ENCODE measurements at places on chromosomes 3 and 15.

GRCh38 chr15:93033434-93034045 is 55.5 kb downstream of the RGMA start:
- no peak for DNase-seq

DNA sequence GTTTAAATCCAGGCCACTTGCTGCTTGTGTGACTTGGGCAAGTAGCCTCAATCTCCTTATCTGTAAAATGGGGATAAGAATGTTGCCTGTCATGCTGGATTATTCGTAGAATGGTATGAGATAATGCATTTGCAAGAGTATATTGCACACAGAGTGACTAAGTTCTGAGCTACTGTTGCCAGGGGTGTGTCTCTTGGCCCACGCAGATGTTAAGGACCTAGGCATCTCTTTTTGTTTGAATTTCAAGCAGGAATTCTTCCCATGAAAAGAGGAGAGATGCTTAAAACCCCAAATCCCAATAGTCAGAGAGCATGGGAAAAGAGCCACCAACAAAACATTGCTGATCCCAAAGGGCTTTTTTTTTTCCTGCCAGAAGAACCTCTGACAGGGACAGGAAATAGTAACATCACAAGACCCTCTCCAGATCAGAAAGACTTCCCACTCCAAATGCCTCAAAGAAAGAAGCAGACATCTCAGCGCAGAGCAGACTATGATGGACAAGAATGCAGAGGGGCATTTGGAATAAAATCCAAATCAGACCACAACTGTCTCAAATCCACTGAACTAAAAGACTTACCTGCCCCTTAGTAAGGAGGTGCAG is 90.5 kb downstream of the MRPL46 start:
- no peak for DNase-seq

GRCh38 chr15:51368751-51369450 is 27.4 kb downstream of the GLDN start:
- no peak for DNase-seq

DNA sequence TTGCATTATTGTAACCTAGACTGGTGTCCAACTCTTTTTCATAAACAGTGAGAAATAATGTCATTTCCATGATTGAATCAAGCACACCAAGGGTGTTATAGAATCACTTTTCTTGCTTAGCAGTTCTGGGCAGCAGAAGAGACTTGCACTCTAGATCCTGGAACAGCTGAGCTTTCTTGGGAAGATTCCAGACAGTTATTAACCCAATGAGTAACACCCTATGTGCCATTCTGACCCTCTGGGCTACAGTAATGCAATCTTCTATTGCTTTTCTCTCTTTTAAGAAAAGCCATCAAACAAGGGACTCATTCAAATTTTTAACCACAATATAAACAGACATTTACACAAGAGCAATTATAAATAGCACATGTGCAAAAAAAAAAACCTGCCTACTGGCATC is 39.3 kb upstream of the USP3 start:
- no peak for DNase-seq

- DNase-seq, result no peak
Measured at GRCh38 chr3:50100956-50101845, 12.5 kb downstream of the RBM5 start.

DNA sequence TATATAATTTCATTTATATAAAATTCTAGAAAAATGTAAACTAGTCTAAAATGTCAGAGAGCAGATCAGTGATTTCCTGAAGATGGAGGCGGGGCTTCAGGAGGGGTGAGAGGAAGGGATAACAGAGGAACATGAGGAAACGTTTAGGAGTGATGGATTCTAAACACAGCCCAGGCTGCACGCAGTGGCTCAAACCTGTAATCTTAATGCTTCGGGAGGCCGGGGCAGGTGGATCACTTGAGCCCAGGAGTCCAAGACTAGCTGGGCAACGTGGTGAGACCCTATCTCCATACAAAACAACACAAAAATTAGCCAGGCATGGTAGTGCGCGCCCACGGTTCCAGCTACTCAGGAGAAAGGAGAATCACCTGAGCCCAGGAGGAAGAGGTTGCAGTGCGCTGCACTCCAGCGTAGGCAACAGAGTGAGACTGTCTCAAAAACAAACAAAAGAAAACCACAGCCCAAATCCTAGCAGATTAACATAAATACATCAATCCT is 18.0 kb upstream of the IQCF1 start:
- DNase-seq, result no peak

- DNase-seq, result no peak
Measured at GRCh38 chr3:172194702-172195406, 155.5 kb downstream of the FNDC3B start.

- DNase-seq, result no peak
Measured at GRCh38 chr3:165768680-165769079, 68.5 kb downstream of the BCHE start.

DNA sequence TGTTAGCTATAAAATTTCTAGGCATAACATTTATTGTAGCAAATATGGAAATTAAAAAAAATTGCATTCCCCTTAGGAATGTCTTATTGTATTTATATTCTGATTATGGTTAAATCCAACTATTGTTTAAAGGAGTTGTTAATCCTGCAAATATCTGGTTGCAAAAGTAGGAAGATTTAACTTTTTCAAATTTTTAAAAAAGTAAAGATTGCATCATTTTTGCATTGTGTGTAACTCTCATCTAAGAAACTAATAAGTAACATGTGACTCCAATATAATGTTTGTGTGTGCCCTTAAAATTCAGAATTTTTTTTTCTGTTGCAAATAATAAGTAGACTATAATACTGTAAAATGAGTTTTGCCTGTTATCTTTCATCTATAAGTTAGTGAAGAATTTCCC is 204.1 kb upstream of the DPH6 start:
- no peak for DNase-seq

- DNase-seq, result peak; percentile 57
Measured at GRCh38 chr3:93973131-93974126, at the start of gene PROS1. Gene PROS1, minus strand, starts transcription at chr3:93973896. Its CDS starts 147 bp downstream, at chr3:93973749.

DNA sequence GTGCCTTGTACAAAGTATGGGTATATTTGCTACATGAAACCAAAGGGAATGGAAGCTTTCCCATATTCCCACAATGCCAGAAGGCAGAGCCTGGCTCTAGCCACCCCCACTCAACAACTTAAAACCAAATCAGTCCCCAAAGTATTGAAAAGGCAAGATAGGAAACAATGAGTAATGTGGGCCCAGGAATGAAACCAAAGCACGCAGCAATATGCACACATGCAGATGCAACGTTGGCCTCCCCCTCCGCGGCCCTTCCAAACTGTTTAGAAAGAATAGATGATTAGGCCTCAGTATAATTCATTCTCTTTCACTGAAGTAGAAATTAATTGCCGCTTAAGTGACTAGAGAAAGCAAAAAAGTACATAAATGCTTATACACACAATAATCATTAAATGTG is 59.1 kb downstream of the THRB start:
- DNase-seq, result no peak

DNA sequence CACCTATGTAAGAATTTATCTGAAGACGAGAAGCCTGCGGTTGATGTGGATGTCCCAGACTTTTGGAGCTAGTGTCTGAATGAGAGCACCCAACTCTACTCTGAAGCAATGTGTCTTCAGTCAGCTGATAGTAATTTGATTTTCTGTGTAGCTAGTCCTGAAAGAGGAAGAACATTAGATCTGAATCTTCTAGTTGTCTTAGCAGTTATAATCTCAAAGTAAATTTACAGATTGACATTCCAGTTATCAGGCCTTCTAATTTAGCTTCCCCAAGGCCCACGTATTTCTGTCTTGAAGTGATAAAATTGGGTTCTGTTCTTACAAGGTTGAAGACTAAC is 1.5 kb downstream of the TCAIM start:
- DNase-seq, result no peak

GRCh38 chr3:138340511-138340910 is 7.9 kb upstream of the MRAS start:
- DNase-seq, result no peak

GRCh38 chr3:77536038-77536775 is 496.3 kb downstream of the ROBO2 start:
- DNase-seq, result no peak

GRCh38 chr15:57082054-57082728 is 163.7 kb downstream of the TCF12 start:
- no peak for DNase-seq

GRCh38 chr15:82309802-82310201 is 39.5 kb downstream of the GOLGA6L10 start:
- no peak for DNase-seq

- DNase-seq, result no peak
Measured at GRCh38 chr3:187186801-187187421, 10.4 kb upstream of the RTP1 start.

DNA sequence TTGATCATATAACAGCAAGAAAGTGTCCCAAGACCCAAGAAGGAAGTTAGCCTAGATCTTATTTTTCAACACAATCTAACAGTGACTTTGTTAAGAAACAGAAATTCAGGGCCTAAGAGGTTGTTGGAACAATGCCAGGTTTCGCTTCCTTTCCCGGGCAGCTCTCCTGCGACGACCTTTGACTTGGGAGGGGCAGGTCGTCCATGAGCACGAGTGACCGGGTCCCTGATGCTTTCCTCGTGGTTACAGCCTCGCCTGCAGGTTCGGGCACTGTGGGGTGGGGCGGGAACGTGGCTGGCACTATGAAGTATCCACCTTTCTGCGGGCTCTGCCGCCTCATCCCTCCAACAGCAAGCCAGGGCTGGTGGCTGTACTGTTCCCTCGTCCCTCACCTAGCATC is 90.1 kb upstream of the RGMA start:
- no peak for DNase-seq

GRCh38 chr3:46096781-46097180 is 69.5 kb upstream of the XCR1 start:
- DNase-seq, result no peak

- DNase-seq, result no peak
Measured at GRCh38 chr15:46304321-46304720, 669.5 kb downstream of the SQOR start.

DNA sequence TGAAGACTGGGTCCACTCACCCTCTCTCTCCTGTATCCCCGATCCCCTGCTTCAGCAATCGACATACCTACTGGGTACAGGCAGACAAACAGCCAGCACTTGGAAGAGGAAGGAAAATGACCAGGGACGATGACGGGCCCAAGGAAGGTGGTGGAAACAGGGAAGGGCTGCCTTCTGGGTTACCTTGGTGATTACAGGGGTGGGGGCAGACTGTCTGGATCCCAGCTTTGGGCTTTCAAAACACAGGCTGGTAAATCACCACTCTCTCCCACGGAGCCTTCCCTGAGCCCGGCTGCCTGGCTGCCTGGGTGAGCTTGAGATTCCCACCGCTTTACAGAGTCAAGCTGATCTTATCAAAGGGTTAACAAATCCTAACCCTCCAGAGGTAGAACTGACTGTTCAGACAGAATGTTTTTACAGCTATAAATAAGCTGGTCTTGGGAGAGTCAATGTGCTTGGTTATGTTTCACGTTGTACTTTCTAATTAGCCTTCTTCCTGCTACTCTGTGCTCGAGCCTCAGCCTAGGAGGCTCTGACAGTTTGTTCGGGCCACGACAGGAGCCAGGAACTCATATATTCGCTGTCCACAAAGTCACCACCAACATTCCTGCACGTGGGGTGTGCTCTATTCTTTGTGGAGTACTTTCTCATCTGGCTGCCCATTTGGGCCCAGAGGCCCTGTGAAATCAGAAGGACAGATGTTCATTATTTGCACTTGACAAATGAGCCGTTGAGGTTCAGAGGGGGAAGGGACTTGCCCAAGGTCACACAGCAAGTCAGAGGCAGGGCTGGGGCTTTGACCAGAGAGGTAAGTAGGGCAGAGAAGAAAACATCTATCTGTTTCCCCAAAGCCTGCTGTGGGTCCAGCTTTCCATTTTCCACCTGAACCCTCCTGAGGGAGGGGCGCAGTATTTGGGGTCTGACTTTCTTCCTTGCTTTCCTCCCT is 63.5 kb downstream of the FEM1B start:
- no peak for DNase-seq

DNA sequence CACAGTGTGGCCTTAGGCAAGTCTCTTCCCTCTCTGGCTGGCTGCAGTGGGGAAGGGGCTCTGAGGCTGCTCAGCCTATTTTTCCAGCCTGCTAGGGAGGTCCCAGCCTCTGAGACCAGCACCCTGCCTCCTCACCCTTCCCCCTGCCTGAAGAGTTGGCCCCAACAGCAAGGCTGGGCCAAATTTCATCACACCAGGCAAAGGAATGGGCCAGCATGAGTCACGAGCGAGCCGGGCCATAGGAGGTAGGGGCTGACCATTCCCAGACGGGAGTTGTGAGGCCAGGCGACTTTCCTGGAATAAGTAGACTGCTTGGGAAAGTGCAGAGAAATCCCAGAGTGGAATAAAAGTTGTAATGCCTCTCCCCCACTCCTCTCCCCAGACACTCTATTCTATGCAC is 5.7 kb upstream of the FBLN2 start:
- DNase-seq, result no peak

GRCh38 chr3:164608554-164609276 is 469.6 kb downstream of the SI start:
- DNase-seq, result no peak

- no peak for DNase-seq
Measured at GRCh38 chr3:36820083-36820482, 55.7 kb upstream of the DCLK3 start.

- DNase-seq, result no peak
Measured at GRCh38 chr15:36638671-36639070, 59.2 kb downstream of the CDIN1 start.

- no peak for DNase-seq
Measured at GRCh38 chr3:16109929-16110328, 64.6 kb upstream of the GALNT15 start.

DNA sequence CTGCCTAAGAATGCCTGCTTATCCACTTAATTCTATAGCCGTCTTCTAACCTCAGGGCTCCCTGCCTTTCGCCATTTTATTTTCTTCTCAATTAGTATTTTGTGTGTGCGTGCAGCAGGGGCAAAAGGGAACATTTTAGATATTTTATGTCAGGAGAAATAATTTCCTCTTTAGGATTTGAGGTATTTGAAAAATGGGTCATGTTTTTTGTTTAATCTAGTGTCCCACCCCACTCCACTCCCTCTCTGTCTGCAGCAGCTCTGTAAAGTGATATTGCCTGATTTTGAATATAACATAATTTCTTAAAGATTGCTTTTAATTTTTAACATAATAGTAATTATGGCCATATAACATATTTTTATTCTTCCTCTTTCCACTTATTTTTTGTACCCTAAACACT is 593.2 kb upstream of the DPPA4 start:
- no peak for DNase-seq

DNA sequence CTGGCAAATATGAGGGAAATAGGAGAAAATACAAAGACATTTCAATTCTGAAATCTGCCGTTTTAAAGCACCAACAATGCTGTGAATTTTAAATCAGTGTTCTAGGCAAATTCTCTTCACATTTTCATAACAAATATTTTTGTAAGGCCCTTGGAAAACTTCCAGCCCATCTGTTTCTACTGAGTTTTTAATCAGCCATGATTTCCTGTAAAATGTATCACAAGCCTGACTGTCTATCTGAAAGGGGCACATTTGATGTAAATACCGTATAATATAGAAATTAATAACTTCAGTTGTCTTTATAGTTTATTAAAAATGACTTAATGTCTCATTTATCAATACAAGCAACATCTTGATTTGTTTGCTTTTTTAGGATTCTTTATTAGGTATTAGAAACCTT is 454.7 kb downstream of the PYDC2 start:
- DNase-seq, result no peak

GRCh38 chr3:191260431-191261303 is 61.6 kb downstream of the OSTN start:
- no peak for DNase-seq
